ENCODE measurements at places on chromosomes 4 and X.

DNA sequence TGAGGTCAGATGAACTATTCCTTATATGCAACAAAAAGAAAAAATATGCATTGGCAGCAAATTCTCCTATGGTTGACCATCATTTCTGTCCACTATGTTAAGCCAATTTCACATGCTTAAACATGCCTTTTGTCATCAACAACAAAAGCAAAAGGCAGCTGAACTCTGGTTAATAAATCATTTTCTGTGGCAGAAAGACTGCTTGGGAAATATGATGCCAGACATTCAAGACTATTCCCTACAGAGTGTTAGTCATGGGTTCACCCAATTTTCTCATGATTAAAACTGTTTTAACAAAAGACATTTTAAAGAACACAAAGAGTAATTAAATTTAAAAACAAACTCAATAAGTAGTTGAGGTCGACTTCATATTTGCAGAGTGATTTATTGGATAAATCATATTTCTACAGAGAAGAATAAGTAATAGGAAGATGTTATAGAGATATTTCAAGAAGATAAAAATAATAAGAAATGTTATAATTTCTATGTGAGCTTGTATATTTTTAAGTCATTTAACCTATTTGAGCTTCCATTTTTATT, 890.6 kb downstream of the STPG2 start:
- no peak for DNase-seq

GRCh38 chr4:45475548-45475947, 648.3 kb downstream of the GABRG1 start:
- DNase-seq = no peak

GRCh38 chr4:119130365-119131065, 5.1 kb upstream of the MYOZ2 start:
- DNase-seq = no peak

DNA sequence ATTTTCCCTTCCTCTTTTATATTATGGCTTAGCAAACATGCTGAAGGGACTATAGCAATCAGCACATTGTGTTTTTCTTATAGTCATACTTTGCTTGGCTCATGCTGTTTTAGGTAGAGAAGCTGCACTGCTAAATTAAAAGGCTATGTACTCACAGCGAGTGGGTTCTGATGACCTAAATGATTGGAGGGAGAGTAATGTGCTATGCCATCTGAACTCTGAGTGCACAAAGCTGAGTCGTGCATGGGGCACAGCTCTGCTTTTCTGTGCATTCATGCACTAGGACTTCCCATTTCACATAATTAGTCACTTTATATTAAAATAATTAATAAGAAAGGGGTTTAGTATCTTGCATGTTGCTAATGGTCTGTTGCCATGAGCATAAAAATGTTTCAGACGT, 132.7 kb upstream of the ADGRL3 start:
- DNase-seq = no peak

DNA sequence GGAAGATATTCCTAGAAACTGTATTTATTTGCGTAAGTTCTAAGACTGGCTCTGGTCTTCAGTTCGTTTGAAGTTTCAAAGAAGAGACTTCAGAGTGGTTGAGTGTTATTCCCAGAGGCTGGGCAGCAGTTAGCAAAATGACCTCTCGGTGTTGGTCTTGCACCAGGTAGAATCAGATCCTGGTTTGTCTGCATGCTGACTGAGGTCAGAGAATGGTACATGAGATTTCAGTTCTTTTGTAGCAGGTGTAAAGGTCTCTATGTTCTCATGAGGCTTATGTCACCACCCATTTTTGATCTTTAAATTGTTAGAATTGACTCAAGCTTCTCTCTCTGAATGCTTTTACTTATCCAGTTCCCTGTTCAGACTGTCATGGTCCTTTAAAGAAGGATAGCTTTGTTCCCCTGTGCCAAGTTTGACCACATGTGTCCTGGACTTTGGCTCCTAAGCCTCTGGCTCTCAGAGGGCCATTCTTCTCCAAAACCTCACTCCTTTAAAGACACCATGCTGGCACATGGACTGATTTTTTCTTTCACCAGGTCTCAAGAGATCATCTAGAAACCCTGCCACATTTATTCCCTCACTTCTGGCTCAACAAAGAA, 355.8 kb upstream of the BOD1L1 start:
- no peak for DNase-seq

- DNase-seq = no peak
These were observed 173.9 kb downstream of the WDFY3 start for GRCh38 chr4:84792366-84793301.

DNA sequence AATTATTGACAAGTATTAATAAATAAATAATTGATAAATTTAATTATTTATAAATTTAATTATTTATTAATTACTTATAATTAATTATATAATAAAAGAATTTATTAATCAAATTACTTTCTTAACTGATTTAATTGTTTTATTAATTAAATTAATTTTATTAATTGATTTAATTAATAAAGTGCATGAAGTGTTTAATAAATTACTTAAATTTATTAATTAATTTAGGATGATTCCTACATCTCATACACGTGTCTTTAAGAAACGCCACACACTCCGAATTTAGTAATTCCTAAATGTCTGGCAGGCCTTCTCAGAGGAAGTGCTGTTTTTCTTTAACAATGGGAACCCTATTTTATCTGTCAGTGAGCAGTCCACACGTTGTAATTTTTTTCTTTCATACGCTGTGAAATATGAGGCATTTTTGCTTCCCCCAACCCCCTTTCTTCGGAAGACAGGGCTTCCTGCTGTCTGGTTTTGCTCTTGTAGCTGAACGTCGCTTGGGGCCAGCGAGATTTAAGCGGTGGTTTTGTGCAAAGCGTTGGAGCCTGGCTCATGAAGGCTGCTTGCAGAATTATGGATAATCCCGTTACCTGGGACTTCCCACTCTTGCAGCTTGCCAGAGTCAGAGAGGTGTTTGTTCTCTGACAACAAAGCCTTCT, 46.8 kb downstream of the CRLF2 start:
- no peak for DNase-seq

- DNase-seq = no peak
These were observed 264.2 kb downstream of the INPP4B start for GRCh38 chr4:142581881-142582280.

GRCh38 chr4:13546941-13547484, 2.7 kb upstream of the NKX3-2 start:
- no peak for DNase-seq

- DNase-seq = no peak
These were observed 47.2 kb downstream of the GBA3 start for GRCh38 chr4:22739968-22740367.

- no peak for DNase-seq
These were observed 44.9 kb upstream of the PRSS48 start for GRCh38 chr4:151231915-151232595.

- no peak for DNase-seq
These were observed 114.7 kb upstream of the ARMCX2 start for GRCh38 chrX:101774340-101774739.

DNA sequence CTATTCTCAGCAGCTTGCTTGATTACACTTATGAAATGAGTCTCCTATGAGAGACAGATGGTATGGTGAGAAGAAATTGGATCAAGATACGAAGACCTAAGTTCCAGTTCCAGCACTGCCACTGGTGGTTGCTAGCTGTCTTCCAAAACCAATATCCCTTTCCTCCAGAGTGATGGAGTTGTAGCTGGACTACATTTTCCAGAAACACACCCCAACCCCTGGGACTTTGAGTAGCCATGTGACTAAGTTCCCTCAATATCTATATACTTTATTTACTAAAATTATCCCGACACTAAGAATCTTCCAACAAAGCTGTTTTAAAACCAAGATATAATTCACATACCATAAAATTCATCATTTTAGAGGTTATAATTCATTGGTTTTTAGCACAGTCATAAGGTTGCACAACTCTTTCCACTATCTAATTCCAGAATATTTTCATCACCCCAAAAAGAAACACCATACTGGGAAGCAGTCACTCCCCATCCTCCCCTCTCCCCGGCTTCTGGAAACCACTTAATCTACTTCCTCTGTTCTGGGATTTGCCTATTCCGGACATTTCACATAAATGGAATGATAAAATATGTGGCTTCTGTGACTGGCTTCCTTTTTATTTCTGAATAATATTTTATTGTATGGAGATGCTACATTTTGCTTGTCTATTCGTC, 118.0 kb downstream of the MANBA start:
- no peak for DNase-seq

- no peak for DNase-seq
These were observed 1928.2 kb upstream of the TENM3 start for GRCh38 chr4:180314972-180315371.

Data from cerebellar nuclear complex (tissue), 1 donor.